ENCODE measurements at places on chromosomes 5 and 9.
A peak's percentile ranks its signal among the peaks of the same experiment; 100 is the strongest.

- H3K4me3 ChIP-seq = no peak overlapping the region
- DNase-seq = no peak
- H3K27me3 ChIP-seq = peaks cover 7% of the 10 kb centered on the region
- no peak overlapping the region for H3K27ac ChIP-seq
These were observed 68.9 kb upstream of the EFNA5 start for GRCh38 chr5:107739661-107740060.

DNA sequence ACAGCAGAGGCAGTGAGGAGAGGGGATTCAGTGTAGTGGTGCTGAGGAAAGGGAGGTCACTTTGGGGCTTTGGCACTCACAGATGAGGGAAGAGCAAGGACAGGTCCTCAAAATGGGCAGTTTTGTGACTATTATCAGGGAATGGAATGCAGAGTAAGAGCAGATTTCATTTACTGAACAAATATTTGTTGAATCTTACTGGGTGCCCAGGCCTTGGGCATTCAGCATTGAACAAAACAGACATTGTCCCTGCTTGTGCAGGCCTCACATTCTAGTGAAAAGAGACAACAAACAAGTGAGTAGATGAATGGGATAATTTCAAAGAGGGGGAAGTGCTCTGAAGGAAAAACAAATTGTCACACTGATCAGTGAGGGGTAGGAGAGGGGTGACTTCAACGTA lies 404.1 kb downstream of the DMRT2 start:
- peaks cover 8% of the 10 kb centered on the region for H3K27me3 ChIP-seq
- no peak for DNase-seq
- H3K27ac ChIP-seq = no peak overlapping the region
- no peaks in the 10 kb centered on the region for H3K36me3 ChIP-seq
- H3K4me3 ChIP-seq = no peak overlapping the region

DNA sequence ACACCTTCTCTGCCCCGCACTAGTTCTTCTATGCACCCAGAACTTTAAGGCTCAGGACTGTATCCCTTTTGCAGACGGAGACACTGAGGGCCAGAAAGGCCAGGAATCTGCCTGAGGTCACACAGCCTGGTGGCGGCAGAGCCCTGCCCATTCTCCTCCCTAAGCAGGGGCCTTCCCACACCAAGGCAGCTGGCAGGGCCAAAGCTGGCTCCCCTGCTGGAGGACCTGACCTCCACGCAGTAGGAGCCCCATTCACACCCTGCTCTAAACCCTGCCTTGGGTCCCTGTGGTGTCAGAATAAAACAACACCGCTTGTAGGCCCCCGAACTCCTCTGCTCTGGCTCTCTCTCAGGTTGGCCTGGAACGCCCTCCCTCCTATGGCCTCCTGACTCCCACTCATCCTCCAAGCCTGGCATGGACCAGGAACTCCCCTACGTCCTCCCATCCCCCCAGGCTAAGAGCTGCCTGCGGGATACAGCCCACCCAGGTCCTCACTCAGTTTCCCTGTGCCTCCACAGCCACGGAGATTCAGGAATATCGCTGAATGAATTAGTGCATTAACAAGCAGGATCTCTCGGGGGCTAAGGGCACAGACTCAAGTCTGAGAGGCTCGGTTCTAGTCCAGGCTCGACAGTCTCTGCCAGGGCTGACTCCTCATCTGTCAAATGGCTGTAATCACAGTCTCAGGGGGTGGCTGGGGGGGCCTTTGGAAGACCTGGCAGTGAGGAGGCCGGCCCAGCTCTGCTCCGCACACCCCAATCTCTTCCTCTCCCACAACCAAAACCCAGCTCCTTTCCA lies 2.8 kb downstream of the ST6GALNAC6 start:
- peaks cover 39% of the 10 kb centered on the region for H3K36me3 ChIP-seq
- DNase-seq = no peak
- H3K27me3 ChIP-seq = no peaks in the 10 kb centered on the region
- no peak overlapping the region for H3K4me3 ChIP-seq
- H3K27ac ChIP-seq = no peak overlapping the region

GRCh38 chr9:112115970-112116753 lies 58.9 kb downstream of the SUSD1 start:
- H3K4me3 ChIP-seq = no peak overlapping the region
- no peak for DNase-seq
- peaks cover 3% of the 10 kb centered on the region for H3K4me1 ChIP-seq
- peaks cover 3% of the 10 kb centered on the region for H3K36me3 ChIP-seq
- H3K27ac ChIP-seq = no peak overlapping the region

DNA sequence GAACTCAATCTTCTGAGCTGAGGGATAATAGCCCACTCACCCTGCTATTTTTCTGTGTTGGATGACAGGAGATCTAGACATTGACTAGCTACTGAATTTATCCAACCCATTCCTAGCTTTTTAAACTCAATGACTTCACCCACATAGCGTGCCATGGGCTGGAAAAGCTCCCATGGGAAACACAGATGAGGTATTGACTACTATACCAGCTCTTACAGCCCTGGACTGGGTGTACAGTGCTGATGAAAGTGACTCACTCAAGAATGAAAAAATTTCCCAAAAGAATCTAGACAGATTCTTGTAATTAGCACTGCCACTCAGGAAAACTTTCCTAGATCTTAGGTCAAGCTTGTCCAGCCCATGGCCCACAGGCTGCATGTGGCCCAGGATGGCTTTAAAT lies 72.7 kb upstream of the NREP start:
- no peaks in the 10 kb centered on the region for H3K4me1 ChIP-seq
- H3K27me3 ChIP-seq = peaks cover 2% of the 10 kb centered on the region
- no peak overlapping the region for H3K27ac ChIP-seq
- no peak overlapping the region for H3K4me3 ChIP-seq
- no peak for DNase-seq

GRCh38 chr5:55123365-55123764 lies 20.9 kb downstream of the GZMA start:
- H3K27ac ChIP-seq = no peak overlapping the region
- H3K27me3 ChIP-seq = peaks cover 9% of the 10 kb centered on the region
- no peak for DNase-seq
- H3K4me1 ChIP-seq = no peaks in the 10 kb centered on the region
- no peak overlapping the region for H3K4me3 ChIP-seq
- H3K36me3 ChIP-seq = no peaks in the 10 kb centered on the region

GRCh38 chr9:89361031-89361430 lies 42.7 kb downstream of the SECISBP2 start:
- no peak overlapping the region for H3K4me3 ChIP-seq
- peak overlapping the region; percentile 75 for H3K27ac ChIP-seq
- H3K36me3 ChIP-seq = peaks cover 30% of the 10 kb centered on the region
- DNase-seq = no peak
- no peaks in the 10 kb centered on the region for H3K4me1 ChIP-seq
- no peaks in the 10 kb centered on the region for H3K27me3 ChIP-seq

- DNase-seq = peak; percentile 49
- H3K36me3 ChIP-seq = no peaks in the 10 kb centered on the region
- peaks cover 3% of the 10 kb centered on the region for H3K27me3 ChIP-seq
- H3K27ac ChIP-seq = no peak overlapping the region
- H3K4me1 ChIP-seq = peaks cover 18% of the 10 kb centered on the region
These were observed 1.1 kb upstream of the TLE4 start for GRCh38 chr9:79570448-79571308.

GRCh38 chr5:173793648-173794548 lies 94.3 kb upstream of the CPEB4 start:
- peaks cover 21% of the 10 kb centered on the region for H3K4me1 ChIP-seq
- no peak overlapping the region for H3K4me3 ChIP-seq
